ENCODE measurements at places on chromosomes 1 and 21.
A peak's percentile ranks its signal among the peaks of the same experiment; 100 is the strongest.

DNA sequence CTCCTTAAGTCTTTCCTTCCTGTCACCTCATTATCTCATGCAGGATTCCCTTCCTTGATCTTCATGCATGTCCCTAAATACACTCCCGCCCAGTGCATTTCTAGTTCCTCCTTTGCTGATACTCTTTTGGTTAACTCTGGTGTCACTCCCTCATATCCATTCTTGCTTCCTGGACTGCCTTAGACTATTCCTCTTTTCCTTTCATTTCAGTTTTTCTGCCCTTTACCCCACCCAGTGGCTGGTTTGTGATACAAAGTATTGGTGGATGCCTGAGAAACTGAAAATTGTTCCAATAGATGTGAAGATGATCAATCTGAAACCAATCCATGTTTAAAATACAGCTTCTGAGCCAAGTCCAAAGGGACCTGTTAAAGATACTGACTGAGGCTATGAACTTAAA is 553.8 kb upstream of the CAMK1G start:
- no peak for DNase-seq

- no peak for DNase-seq
Measured at GRCh38 chr1:33182401-33182841, 578 bp upstream of the TRIM62 start.

GRCh38 chr1:246638941-246639655 is 72.8 kb downstream of the CNST start:
- DNase-seq = no peak

GRCh38 chr1:166840309-166841274 is 1.3 kb downstream of the POGK start:
- DNase-seq = peak; percentile 29

GRCh38 chr1:228338521-228339051 is 68.0 kb downstream of the TRIM11 start:
- DNase-seq = no peak

DNA sequence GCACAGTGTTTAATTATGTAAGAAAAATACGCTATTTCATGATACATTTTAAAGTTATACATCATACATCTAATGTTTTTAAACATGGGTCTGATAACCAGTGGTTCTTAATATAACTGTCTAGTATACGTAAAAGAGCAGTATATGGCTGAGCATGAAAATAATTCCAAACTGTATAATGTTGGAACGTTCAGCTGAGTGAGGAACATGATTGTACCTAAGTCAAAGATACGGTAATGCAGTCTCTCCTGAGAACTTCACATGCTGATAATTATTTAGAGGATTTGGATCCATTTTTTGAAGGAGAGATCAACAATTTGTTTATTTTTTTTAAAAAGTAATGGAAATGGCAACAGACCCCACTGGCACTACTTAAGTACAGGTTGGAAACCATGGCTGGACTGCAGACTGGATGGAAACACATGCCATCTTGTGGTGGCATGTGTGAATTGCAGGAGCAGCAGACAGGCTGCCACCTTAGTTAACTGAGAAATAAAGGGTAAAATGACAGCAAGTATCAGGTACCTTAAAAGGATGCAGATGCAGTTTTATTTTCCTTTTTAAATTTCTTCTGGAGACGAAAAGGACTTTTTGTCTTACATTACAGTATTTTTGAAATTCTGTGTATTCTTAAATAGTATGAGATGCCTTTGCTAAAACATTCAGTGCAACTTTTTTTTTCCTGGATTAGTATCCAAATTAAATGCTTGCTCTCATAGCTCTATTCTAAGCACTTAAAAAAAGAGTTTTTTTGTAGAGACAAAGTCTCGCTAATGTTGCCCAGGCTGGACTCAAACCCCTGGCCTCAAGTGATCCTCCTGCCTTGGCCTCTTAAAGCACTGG is 73.8 kb downstream of the MTR start:
- DNase-seq = peak; percentile 62

DNA sequence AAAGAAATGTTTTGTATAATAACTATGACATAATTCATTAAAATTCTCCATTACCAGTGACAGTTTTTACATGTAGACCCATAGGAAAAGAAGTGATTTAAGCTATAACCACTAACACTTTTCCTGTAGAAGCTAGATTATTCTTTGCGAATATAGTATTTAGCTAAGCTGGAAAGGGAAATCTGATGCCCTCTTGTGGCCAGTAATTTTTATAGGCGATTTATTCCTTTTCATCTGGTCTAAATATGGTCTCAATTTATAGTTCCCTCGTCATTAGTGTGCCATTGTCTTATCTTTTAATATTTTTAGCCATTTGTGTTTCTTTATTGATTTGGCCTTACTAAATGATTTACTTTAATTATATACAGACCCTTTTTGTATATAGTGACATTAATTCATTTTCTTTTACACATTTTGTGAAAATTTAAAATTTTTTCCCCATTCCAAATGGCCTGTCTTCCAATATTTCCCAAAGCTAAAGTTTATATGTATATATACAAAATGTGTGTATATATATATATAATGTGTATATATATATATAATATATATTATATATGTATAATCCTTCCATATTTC is 26.7 kb downstream of the BTG3 start:
- peak; percentile 83 for DNase-seq

GRCh38 chr1:32399843-32400242 is 5.6 kb upstream of the BSDC1 start:
- no peak for DNase-seq

DNA sequence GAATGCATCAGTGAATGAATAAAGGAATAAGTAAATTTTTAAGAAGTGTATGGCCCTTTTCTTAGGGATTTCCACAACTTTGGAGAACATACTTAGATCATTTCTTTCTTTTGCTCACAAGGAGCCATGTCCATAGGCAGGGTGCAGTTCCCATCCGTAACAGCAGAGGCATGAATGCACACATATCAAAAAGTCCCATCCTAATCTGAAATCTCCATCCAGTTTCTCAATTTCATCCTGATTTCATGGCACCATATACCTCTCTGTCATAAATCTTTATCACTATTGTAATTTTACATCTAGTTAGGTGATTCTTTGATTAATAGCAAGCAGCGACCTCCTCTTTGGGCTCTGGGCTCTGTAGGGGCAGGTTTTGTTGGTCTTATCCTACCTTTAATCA is 359.2 kb downstream of the RRAGC start:
- no peak for DNase-seq

GRCh38 chr1:112359961-112360767 is 35.9 kb upstream of the CTTNBP2NL start:
- DNase-seq = no peak

DNA sequence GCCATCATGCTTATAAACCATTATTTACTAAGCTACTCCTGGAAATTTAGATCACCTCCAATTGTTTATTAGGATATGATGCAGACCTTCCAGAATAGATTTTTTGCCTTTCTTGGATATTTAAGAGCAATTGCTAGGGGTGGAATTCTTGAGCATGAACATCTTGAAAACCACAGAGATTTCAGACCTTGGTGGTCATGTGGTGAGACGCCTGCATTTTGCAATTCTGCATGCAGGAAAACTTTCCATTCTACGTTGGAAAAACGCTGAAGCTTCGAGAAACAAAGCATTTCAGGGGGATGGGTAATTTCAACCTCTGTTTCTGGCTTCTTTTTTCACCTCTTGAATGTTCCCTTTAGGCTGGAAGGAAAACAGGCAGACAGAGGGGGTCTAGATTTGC is 596.3 kb downstream of the KIF26B start:
- DNase-seq = no peak

DNA sequence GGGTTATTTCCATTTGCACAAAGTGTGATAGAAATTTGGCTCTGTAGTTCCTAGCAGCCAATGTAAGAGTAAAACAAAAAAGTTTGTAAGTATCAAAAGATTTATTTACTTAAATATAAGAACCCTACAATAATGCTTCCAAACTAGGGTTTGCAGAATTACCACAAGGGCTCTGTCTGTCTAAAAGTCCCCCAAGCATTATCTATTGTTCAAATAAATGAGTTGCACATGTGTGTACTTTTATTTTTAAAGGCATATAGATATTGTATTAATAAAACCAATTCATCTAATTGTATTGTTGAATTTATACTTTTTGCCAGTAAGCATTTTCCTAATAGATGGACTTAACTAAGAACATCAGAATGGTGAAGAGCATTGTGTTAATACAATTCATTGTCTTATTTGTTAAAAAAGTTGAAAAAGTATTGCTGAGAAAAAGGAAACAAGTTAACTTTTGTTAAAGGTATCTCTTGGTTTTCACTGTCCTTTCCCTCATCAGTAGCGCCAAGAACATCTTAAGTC is 863 bp upstream of the PTPRC start:
- no peak for DNase-seq

DNA sequence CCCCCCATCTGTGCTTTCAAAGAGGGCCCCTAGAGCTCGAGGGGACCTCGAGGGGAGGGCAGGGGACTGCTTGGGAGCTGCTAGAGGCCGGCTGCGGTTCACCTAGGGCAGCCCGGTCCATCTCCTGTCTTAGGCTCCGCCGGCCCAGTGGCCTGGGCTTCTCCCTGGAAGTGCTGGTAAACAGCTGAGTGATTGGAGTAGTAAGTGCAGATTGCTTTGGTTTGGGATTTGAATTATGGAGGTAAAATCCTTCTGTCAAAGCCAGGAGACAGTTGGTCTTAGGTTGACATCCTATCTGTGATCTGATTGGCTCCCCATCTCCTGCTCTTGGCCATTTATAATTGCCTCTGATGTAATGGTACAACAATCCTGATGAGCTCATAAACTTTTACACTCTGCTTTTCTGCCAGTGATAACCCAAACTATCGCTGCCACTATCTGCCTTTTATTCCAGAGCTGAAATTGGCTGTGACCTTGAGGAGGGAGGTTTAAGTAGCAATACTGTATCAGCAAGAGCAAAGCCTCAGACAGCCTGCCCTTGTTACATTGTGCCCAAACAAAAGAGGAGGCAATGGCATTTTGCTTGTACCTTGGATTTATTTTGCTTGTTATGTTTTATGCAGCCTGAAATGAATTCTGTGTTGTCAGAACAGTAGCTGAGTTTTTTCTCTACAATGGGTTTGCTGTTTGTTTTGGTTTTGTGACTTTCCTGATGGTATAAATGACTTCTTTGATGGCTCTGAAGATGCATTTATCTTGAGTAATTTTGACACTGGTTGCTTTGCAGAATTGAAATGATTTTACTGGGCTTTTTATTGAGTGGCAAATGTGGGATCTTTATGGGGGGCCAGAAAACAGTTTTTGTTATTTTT is 2.4 kb downstream of the ARID1A start:
- peak; percentile 93 for DNase-seq

GRCh38 chr1:119968601-119969000 is 72.3 kb upstream of the ADAM30 start:
- no peak for DNase-seq

DNA sequence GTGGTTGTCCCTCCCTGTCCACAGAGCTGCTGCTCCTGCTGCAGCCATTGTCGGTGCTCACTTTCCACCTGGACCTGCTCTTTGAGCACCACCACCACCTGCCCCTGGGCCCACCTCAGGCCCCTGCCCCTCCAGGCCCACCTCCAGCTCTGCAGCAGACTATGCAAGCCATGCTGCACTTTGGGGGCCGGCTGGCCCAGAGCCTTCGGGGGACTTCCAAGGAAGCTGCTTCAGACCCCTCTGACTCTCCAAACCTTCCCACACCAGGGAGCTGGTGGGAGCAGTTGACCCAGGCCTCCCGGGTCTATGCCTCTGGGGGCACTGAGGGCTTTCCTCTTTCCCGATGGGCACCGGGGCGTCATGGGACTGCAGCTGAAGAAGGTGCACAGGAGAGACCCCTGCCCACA is 5.9 kb downstream of the RUSC1 start:
- DNase-seq = no peak

GRCh38 chr1:15476927-15477326 is 1.0 kb downstream of the CELA2B start:
- DNase-seq = no peak

GRCh38 chr1:221032637-221033280 is 153.5 kb downstream of the HLX start:
- peak; percentile 10 for DNase-seq

- DNase-seq = no peak
Measured at GRCh38 chr1:12204754-12205658, 24.8 kb upstream of the VPS13D start.

DNA sequence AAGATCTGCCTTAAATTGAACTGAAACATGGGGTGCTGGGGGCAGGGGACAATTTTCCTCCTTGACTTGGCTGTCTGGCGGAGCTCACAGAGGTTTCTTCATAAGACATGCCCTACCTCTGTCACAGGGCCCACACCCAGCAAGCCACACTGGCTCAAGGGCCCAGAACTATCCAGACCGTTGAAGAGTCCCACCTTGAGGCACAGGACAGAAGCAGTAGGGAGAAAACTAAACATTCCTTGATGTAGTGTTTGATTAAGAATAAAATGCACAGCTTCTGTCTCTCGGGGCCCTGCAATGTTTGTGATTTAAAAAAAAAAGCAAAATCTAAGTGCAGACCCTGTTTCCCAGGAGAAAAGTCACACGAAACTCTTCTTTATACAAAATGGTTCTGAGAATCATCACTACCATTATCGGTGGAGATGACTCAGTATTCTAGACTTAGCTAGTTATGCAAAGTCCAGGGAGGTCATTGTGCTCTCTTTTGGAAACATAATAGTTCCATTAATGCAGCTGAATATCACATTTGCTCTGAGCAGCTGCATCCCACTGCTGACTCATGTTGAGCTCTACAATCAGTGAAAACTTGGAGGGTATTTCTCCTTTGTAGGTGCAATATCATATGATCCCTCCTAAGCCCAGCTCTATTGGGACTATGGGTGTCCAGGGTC is 53.6 kb upstream of the DIRAS3 start:
- no peak for DNase-seq

DNA sequence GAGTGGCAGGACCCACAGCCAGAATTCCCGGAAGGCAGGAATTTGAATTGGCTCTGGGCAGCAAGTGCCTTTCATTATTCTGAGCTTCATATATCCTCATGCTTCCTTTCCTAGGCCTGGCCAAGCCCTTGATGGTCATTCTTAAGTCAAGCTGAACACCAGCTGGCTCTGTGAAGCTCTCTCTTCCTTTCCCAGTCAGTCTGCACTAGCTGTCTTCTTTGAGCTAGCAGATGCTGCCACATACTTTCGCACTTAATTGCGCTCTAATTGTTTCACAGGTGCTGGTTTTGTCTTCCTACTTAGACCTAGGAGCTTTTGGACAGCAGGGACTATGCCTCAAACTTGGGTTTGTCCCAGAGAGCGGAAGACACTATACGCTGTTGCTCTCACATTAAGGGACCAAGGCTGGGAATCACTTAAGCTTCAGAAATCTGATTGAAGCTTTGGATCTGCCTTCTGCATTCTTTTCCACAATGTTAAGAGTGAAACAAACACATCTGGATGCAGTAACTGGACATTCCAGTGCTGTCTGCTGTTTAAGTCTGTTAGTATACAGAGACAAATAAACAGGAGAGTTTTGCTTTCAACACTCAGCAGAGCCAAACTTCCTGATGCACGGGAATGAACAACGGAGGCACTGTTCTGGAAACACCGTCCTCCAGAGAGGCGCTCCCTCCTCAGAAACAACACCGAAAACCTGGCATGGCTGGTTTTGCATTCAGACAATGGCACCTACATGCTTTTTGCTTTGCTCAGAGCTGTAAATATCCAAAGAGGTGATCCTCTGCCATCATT is 2.2 kb downstream of the TLR5 start:
- no peak for DNase-seq
